ENCODE measurements at places on chromosomes 2 and 18.
A peak's percentile ranks its signal among the peaks of the same experiment; 100 is the strongest.

GRCh38 chr18:34261865-34262780 is 37.4 kb upstream of the NOL4 start:
- no peak for DNase-seq

DNA sequence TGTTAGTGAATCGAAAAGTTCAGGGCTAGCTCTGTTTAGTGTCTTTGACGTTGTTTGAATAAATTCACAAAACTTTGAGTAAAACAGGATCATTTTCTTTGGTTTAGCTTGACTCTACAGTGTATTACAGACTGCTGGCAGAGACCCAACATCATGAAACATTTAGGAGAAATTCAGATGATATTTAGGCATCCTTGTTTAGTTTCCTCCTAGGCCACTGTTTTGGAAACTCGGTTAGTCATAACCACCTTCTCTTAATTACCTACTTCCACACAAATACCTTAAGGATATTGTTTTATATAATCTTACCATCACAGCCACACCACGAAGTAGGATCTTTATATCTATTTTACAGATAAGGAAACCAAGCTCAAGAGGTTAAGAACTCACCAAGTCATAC is 7.8 kb downstream of the LIMS1 start:
- no peak for DNase-seq

DNA sequence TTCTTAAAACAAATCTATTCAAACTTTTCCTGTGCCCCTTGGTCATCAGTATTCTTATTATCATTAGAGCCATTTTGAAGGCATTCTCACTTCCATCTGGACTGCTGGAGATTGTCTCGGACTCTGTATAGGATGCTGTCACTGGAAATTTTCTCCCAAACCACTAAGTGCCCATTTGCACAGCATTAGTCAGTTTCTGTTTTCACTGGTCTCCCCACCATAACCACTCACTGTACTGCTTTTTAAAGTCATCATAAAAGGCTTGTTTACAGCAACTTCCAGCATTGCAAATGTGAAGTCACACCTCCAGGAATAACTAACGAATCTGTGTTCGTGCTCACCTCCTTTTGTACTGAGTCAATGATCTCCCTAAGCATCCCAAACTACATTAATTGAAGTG is 150.9 kb upstream of the SERTAD2 start:
- no peak for DNase-seq

- no peak for DNase-seq
Measured at GRCh38 chr2:78963881-78964280, 61.6 kb upstream of the REG3G start.

- DNase-seq = peak; percentile 75
Measured at GRCh38 chr2:223797037-223797436, 40.3 kb downstream of the AP1S3 start.

- no peak for DNase-seq
Measured at GRCh38 chr2:46276642-46277041, 20.6 kb upstream of the EPAS1 start.

DNA sequence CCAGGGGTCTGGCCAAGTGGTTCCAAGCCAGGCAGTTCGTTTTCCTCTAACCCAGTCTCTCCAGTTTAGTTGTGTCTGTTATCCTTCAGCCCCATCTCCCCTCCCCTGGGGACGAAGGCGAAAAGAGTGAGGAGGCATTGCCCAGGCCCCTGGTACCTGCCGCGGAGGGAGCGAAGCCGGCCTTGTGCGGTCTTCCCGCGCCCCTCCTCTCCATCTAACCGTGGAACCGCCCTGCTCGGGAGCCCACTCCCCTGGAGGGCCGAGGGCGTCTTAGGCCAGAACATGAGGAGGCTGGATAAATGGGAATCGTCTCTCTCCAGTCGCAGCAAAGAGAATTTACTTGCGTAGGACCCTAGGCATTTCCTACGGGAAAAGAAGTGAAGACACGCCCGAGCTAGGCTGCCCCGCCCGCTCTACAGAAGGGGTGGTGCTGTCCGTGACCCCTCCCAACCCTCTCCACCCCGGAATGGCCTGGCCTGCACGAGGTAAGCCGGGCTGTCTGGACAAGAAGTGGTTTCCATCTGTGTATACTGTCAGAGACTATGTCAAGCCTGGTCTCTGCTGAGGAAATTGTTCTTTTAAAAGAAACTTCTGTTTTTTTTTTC is 156.2 kb downstream of the MIB1 start:
- no peak for DNase-seq

- no peak for DNase-seq
Measured at GRCh38 chr2:207387001-207387571, 142.7 kb upstream of the CREB1 start.

- DNase-seq = no peak
Measured at GRCh38 chr2:167992278-167992677, 255.1 kb downstream of the STK39 start.

DNA sequence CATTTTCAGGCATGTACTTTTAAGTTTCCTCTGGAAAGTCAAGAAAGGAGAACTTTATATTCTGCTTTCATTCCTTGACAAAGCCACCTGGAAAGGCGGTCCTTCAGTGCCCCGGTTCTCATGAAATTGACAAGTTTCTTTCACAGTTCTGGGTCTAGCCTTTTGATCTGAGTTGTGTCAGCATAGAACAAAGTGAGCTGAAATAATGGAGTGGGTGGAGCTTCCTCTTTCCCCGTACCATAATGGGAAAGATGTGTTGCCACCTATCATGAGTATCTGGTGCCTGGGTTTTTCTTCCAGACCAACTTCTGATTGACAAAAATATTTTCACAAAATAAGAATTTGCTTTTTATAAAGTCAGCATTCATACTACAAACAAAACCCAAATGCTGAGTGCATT is 49.3 kb downstream of the PTRHD1 start:
- no peak for DNase-seq

DNA sequence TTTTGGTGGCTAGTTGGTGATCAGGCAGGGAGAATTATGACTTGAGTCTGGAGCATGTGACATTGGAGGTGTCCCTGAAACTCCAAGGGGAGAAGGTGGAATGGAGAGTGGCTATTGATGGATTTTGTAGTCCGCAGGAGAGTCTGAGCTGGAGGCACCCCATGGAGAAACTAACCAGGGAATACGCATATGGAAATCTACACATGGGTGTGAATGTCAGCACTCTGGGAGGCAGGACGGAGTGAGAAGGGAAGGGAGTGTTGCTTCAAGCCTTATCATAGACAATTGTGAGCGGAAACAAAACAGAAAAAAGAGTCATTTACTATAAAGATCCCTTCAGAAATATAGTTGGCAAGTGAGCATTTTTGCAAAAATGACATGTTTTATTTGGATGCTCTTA is 667 bp upstream of the SCYGR4 start:
- no peak for DNase-seq

GRCh38 chr2:150880986-150881385 is 380.7 kb downstream of the RBM43 start:
- no peak for DNase-seq

DNA sequence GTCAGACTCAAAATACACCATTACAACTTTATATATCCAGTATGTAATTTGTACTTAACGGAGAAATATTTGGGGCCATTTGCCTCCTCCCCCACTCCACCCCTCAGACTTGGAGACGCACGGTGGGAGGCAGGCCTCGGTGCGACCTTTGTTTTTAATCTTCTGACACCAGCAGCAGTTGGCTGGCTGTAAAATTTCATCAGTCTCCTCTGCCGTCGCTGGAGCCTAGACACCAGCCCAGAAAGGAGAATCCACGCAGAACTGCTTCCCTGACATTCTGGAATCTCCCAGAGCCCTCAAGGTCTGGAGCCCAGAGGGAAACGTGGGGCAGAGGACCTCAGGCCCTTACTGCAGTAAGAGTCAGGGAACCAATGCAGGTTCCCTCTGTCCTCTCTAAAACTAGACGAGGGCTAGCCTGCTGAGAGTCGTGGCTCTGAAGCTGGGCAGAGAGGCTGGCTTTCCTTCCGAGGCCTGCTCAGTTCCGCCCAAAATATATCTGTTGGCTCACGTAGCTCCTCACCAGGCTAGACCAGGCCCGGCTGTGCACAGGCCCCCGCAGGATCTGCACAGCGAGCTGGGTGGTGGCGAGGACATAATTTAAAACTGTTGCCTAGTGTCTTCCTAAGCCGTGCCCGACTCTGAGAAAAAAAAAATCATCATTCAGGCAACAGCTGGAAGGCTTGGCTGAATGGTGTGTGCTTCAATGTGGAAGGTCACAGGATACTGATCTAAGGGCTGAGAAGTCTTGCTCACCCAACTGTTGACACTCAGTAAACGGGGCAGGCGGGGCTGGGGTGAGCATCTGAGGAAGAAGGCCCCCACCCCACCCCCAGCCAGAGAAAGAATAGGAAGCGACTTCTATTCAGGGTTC is 40.4 kb downstream of the EN1 start:
- DNase-seq = no peak

GRCh38 chr2:233059797-233060500 is at the start of gene INPP5D:
Gene INPP5D, plus strand, starts transcription at chr2:233060342. Its CDS starts 137 bp downstream, at chr2:233060479.
- DNase-seq = no peak

GRCh38 chr2:160914217-160914616 is 246.0 kb upstream of the TANK start:
- no peak for DNase-seq

DNA sequence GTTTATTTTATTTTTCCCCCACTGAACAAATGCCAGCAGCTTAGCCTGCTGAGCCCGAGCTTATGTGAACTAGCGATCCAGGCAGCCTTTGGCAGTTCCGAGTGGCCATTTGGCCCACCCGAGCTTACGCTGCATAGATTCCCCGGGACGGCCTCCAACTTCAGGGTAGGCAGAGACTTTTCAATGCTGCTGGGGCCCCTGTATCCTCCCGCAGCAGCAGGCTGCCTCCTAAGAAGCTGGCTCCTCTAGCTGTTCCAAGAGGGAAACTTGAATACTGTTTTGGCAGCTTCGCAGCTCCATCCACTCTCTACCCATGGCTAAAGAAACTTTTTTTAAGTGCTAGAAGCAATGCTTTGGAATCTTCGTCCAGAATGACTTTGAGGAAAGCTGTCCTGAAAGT is 295.2 kb downstream of the SS18 start:
- DNase-seq = no peak

DNA sequence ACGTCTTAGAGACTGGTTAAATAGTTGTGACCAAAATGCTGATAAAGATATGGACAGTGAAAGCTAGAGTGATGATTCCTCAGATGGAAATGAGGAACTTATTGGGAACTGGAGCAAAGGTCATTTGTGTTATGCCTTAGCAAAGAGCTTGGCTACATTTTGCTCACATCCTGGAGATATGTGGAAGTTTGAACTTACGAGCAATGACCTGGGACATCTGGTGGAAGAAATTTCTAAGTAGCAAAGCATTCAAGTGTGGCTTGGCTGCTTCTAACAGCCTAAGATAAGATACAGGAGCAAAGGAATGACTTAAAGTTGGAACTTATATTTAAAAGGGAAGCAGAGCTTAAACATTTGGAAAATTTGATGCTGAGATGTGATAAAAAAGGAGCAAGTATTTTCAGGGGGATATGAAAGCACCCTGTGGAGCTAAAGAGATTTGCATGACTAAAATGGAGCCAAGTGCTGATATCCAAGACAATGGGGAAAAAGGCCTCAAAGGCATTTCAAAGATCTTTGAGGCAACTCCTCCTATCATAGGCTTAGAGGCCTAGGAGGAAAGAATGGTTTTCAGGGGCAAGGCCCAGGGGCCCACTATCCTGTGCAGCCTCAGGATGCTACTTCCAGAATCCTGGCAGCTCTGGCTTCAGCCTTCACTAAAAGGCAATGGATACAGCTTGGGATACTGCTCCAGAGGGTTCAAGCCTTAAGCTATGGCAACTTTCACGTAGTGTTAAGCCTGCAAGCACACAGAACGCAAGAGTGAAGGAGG is 124.1 kb upstream of the KLHL14 start:
- no peak for DNase-seq

- DNase-seq = no peak
Measured at GRCh38 chr2:24826773-24827145, 33.5 kb downstream of the CENPO start.

DNA sequence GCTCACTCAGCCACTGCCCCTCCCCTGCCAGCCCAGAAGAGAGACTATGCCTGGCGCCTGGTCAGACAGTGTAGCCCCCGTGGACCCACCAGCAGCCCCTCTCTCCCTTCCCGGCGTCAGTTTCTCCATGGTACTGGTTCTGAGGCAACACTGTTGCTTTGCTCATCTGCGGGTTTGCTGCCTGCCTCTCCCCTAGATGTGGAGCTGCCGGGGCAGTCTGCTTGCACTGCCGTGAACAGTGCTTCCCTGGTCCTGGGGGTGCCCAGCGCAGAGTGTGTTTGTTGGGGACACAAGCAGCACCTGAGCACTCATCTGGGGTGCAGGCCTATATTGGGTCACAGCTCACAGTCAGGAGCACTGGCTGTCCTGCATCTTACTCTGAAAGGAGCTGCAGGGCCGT is 309.9 kb downstream of the NDUFA10 start:
- DNase-seq = no peak

DNA sequence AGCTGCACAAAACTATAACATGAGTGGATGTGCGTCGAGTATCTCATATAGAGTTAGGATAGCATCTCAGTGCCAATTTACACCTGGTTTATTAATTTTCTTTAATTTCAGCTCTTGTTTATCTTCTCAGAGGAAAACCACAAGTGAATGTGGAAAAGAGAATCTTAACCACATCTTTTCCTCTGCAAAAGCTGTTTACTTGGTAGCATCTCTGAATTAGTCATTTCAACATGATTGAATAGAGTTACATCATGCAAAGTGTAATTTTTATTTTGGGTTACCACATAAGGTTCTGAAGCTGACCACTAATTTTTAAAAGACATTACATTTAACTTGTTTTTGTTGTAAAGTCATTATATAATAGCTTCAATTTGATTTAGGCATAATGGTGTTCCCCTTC is 83.8 kb upstream of the FAM237A start:
- DNase-seq = no peak

GRCh38 chr2:236177604-236177966 is 9.4 kb upstream of the GBX2 start:
- no peak for DNase-seq

Measured in HT1080 (cell line).